ENCODE measurements at places on chromosomes 5 and 9.

DNA sequence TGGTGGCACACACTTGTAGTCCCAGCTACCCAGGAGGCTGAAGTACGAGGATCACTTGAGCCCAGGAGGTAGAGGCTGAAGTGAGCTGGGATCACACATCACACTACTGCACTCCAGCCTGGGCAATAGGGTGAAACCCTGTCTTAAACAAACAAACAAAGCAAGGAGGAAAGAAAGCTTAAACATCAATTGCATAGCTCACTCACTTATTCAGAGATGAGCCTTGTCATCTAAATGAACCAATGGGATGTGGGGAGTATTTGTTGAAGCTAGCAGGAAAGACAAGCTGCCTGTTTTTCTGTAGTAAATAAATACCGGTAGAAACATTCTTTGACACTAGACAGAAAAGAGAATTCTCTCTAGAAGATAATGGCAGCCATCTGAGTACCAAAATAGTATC is 161.0 kb upstream of the SLC12A2 start:
- no peak for DNase-seq

GRCh38 chr5:112616812-112617547 is 120.7 kb upstream of the APC start:
- DNase-seq = no peak

DNA sequence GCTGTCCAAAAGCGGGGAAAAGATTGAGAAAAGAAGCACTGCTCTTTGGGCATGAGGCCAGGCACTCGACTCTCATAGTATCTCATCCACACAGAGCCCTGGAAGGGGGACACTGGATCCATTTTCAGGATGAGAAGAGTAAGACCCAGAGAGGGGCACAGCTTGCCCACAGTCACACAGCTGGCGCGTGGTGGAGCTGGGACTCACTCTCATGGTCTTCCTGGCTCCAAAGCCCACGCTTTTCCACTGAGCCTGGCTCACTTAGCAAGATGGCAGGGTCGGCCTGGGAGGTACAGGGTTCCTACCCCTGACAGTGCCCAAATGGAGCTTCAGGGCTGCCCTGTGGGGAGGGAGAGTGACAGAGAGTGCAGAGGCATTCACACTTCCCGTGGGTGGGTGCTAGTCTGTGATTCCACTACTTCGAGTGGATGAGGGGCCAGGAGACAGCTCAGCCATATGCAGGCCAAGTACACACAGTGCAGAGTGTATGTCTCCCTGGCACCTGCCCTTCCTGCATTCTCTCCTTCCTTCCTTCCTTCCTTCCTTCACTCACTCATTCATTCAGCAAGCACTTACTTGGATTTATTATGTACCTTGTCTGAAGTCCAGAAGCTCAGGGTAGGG is 18.3 kb upstream of the IGFBPL1 start:
- DNase-seq = no peak

DNA sequence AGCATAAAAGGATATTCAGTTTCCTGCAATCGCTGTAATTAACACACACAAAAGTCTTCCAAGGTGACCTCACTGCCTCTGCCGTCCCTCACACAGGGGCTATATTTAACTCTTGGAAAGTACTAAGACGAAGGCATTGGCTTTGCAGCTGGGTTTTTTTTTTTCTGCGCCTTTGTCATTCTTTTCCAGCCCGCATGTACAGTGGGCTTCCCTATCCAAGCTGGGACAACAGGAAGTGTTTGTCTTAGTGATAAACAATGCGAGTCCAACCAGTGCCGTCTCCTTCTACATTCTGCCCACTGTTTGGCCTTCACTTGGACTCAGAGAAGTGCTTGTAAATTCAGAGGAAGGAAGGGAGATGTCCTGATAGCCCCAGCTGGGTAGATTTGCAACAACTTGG is 17.6 kb downstream of the AFAP1L1 start:
- DNase-seq = no peak

- no peak for DNase-seq
Observed at GRCh38 chr9:38518826-38519225, 94.6 kb upstream of the IGFBPL1 start.

DNA sequence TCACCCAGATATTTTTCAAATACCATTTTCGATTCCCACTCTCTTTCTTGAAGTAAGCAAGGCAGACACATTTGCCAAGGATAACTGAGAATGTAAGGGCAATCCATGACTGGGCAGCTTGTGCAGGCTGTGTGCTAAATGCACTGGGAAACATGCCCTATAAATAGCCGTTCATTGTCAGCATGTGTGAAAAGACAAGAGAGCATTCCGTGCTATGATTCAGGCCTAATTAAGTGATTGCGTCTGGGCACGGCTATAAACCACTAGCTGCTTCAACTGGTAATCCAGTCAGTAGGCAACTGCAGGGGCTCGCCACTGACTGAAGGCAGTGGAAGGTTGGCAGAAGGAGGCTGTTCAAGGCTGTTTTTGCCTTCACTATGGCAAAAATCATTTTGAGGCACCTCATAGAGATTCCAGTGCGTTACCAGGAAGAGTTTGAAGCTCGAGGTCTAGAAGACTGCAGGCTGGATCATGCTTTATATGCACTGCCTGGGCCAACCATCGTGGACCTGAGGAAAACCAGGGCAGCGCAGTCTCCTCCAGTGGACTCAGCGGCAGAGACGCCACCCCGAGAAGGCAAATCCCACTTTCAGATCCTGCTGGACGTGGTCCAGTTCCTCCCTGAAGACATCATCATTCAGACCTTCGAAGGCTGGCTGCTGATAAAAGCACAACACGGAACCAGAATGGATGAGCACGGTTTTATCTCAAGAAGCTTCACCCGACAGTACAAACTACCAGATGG is at the start of gene HSPB3:
Gene HSPB3, plus strand, starts transcription at position 287 of the 745 bp plus-strand sequence. Its CDS starts 91 bp downstream, at position 378.
- no peak for DNase-seq

- DNase-seq = no peak
Observed at GRCh38 chr9:71562140-71562539, 206.2 kb downstream of the CEMIP2 start.

DNA sequence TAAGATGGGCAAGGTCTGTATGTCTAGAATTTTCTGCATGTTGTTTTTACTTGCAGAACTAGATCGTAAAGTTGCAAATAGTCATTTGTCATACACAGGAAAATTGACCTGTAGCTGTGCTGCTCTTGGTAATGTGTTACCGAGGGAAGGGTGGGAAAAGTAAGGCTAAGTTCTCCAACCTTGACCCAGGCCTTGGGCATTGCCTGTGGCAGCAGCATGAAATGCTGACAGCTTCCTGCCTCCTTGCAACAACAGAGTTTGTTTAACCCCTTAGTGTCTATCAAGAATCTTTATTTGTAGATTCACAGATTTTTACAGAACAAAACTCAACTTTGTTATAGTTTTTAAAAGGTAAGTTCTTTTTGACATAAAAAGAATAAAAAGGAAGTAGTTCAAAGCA is 48.3 kb downstream of the ERCC6L2 start:
- no peak for DNase-seq

GRCh38 chr9:93205045-93205768 is 21.3 kb downstream of the WNK2 start:
- no peak for DNase-seq

DNA sequence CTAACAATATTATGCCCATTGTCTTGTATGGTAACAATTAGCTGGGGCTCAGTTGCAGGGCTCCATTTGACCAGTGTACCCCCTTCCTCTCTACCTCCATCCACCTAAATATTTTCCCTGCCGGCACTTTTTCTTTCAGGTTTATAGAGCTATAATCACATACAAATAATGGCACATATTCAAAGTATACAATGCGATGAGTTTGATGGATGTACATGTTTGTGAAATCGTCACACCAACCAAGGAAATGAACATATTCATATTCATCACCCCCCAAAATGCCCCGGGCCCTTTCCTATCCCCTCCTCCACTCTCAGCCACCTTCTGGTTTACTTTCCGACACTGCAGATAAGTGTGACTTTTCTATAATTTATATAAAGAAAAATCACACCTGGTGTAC is 351.5 kb downstream of the GADD45G start:
- no peak for DNase-seq

GRCh38 chr5:35161652-35162273 is 68.5 kb downstream of the PRLR start:
- no peak for DNase-seq

GRCh38 chr5:56095579-56096102 is 100.9 kb upstream of the IL6ST start:
- no peak for DNase-seq

DNA sequence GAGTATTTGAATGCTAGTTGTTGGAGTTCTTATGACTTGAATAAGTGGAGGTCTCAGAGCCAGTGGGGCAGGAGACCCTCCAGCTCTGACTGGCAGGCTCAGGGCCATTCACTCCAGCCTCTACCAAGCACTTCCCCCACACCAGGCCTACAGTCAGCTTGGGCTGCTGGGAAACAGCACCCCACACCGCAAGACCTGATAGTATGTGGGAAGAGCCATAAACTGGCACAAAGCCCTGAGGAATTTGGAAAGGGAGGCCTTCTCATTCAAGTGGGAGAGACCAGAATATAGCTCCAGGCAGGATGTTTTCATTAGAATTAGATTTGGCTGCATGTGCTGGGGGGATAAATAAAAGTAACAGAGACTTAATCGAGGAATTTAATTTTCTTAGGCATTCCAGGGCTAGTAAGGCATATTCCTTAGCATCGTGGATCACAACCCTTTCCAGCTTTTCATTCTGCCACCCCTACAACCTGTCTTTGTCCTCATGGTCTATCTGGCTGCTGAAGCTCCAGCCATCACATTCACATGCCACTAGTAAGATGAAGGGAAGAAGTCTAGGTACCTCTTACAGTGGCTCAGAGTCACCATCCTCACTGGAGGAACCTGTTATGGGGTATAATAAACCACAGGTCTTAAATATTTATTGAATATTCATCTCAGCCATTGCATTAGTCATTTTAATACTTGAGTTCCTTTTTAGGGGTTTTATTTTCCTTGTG is 47.5 kb downstream of the TMOD1 start:
- DNase-seq = no peak

Measured in activated T-cell treated with anti-CD3 and anti-CD28 coated beads for 24 hours (primary cell).